Muscle of arm (tissue), 14 donors: ENCODE measurements at places on chromosomes 11 and 22. TPM values are rescaled to one million over a fixed set of nuclear protein-coding genes. Genes with fewer than 3 reads are reported as not detected.

SCGB1C1 gene
- polyA plus RNA-seq, result not detected

- DNase-seq, result no peak
These were observed 341.5 kb downstream of the CASP12 start for GRCh38 chr11:104556606-104557301.

TMA7B gene
- polyA plus RNA-seq, result not detected

DNA sequence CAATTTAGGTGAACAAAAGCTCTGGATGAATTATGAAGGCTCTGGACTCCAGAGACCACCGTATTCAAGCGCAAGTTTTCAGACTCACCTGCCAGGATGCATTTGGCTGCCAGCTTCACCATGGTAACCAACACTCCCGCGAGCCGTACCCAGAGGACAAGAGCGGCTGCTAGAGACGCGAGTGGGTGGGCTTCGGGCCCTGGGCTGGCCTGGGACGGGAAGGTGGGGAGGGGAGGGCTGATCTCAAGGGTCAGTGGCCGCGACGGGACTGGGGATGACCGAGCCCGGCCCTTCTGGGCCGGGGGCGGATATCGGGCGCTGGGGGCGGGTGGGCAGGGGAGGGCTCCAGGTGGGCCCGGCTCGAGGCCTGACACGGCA lies 344 bp downstream of the IFT27 start:
- peak; percentile 27 for DNase-seq

DNA sequence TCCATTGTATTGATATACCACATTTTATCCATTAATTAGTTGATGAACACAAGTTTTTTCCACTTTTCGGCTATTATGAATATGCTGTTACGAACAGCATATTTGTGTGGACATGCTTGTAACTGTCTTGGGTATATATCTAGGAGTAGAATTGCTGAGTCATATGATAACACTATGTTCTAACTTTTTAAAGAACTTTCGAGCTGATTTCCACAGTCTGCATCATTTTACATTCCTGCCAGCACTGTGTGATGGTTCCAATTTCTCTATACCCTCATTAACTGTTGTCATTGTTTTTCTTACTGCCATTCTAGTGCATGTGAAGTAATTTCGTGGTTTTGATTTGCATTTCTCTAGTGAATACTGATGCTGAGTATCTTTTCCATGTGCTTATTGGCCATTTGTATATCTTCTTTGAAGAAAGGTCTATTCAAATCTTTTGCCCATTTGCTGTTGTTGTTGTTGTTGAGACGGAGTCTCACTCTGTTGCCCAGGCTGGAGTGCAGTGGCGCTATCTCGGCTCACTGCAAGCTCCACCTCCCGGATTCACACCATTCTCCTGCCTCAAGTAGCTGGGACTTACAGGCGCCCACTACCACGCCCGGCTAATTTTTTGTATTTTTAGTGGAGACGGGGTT lies 7.4 kb upstream of the RCE1 start:
- DNase-seq, result no peak

DNA sequence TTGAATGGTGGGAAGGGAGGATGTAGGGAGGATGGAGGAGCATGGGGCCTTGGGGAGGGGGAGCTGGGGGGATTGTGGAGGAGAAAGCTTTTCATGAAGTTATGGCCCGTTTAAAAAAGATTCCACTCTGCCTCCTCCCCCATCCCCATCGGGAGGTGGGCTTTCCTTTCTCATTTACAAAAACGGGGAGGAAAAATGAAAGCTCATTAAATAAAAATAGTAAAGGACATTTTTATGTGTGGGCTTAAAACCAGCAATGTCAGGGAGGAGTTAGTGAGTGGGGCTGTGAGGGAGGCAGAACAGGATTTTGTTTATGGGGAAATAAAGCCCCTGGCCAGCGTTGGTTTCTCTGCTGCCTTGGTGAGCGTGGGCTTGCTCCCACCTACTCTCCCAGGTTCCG lies 83.2 kb downstream of the ZBTB16 start:
- DNase-seq, result no peak

GRCh38 chr22:41256254-41257253 lies 15.8 kb upstream of the CHADL start:
- no peak for DNase-seq

OR5P2 gene
- polyA plus RNA-seq, result not detected

- DNase-seq, result no peak
These were observed 2.6 kb downstream of the RCE1 start for GRCh38 chr11:66845876-66846212.

DNA sequence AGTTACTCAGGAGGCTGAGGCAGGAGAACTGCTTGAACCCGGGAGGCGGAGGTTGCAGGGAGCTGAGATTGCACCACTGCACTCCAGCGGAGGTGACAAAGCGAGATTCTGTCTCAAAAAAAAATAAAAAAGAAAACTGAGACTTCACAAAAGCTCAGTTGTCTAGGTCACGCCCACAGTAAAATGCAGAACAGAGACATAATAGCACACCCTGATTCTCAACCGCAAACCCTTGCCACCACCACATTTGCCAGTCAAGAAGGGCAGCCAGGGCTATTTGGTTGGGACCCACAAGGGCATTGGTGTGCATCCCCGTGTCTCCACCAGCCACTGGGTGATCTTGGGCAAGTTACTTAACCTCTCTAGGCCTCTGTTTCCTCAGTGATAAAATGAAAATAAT lies 25.4 kb downstream of the CREB3L1 start:
- no peak for DNase-seq

DNA sequence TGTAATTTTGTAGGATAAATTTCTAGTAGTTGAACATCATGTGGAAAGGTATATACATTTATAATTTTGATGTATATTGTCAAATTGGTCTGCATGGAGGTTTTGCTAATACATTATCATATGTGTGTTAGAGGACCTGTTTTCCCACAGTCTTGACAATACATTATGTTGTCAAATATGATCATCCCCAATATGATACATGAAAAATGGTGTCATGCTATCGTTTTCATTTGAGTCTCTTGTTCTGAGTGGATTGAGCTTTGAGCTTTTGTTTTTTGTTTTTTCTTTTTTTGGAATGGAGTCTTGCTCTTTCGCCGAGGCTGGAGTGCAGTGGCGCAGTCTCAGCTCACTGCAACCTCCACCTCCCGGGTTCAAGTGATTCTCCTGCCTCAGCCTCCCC lies 14.1 kb upstream of the CNTF start:
- DNase-seq, result no peak

IL18 gene
- not detected for polyA plus RNA-seq

GRCh38 chr22:43017525-43018460 lies 2.8 kb upstream of the PACSIN2 start:
- no peak for DNase-seq

- DNase-seq, result no peak
These were observed 37.2 kb upstream of the TH start for GRCh38 chr11:2208691-2209369.

MAPK1 gene
- not detected for polyA plus RNA-seq

PLA2G3 gene
- polyA plus RNA-seq, result not detected

- no peak for DNase-seq
These were observed 11.7 kb downstream of the MRTFA start for GRCh38 chr22:40624770-40625169.

NOX4 gene
- not detected for polyA plus RNA-seq

GRCh38 chr22:45101515-45102227 lies 62.1 kb upstream of the NUP50 start:
- peak; percentile 45 for DNase-seq

DNA sequence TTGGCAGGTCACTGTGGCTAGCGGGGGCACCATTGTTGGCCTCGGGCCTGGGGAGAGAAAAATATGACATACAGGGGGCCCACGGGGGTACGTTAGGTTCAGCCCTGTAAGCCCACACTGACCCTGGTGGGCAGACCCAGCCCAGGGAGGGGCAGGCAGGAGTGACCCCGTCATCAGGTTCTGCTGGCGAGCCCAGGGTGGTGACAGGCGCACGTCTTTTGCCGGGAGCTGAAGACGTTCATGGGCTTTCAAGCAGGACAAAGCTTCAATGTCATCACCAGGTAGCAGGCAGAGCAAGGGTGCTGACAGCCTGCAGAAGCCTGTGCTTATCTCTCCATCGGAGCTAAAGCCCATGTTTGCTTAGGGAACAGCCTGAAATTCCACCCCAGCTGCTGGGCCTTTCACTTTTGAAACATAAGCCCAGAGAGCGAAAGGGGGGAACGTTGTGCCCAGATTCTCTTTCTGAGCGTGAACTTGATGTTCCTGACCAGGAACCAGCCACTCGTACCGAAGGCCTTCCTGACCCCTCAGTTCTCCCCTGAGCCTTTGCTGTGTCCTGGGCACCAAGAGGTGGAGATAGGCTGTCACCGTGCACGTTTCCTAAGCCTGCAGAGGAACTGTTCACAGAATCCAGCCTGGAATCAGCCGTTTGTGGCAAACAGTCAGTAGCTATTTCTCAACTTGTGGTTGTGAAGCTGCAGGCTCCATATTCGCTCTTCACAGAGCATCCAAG lies 74.0 kb upstream of the ATXN10 start:
- no peak for DNase-seq

GRCh38 chr11:863023-863909 lies 20.6 kb downstream of the TSPAN4 start:
- DNase-seq, result no peak

- DNase-seq, result peak; percentile 15
These were observed 564 bp downstream of the THAP12 start for GRCh38 chr11:76380159-76380976.

- no peak for DNase-seq
These were observed 34.4 kb upstream of the DNAJB13 start for GRCh38 chr11:73916435-73916834.

DNA sequence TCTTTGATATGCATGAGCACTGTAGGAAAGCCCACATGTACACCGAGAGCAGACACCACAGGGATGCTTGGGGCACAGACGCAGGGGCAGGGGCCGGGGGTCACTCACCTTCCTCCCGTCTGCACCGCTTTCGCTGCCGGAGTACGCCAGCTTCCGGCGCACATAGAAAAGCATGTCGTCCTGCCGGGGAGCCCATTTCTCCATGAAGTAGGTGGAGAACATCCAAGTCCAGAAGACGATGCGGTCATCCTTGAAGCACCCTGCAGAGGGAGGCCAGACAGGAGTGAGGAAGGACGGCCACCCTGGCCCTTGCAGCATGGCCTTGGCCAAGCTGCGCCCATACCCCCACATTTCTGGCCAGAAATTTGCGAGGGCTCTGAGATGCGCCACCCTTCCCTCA lies 28.8 kb downstream of the KIAA0930 start:
- DNase-seq, result no peak

- DNase-seq, result no peak
These were observed 229.0 kb downstream of the TMEM135 start for GRCh38 chr11:87266751-87267150.

GRCh38 chr11:103870821-103871309 lies 165.6 kb upstream of the DDI1 start:
- peak; percentile 57 for DNase-seq

DNA sequence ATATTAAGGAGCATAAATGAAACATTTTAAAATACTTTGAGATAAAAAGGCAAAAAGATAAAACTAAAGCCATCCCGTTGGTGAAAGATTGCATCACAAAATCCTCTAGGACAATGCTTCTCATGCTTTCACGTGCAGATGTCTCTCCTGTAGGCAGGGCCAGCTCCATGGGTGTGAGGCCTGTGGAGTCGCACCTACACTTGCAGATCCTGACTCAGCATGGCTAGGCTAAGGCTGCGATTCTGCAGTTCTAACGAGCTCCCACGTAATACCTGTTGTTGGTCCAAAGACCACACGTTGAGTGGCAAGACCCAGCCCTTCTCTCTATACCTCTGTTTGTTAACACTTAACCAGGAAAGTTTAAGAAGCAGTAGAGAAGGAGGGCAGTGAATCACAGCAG lies 62.1 kb upstream of the CAPRIN1 start:
- DNase-seq, result no peak

DNA sequence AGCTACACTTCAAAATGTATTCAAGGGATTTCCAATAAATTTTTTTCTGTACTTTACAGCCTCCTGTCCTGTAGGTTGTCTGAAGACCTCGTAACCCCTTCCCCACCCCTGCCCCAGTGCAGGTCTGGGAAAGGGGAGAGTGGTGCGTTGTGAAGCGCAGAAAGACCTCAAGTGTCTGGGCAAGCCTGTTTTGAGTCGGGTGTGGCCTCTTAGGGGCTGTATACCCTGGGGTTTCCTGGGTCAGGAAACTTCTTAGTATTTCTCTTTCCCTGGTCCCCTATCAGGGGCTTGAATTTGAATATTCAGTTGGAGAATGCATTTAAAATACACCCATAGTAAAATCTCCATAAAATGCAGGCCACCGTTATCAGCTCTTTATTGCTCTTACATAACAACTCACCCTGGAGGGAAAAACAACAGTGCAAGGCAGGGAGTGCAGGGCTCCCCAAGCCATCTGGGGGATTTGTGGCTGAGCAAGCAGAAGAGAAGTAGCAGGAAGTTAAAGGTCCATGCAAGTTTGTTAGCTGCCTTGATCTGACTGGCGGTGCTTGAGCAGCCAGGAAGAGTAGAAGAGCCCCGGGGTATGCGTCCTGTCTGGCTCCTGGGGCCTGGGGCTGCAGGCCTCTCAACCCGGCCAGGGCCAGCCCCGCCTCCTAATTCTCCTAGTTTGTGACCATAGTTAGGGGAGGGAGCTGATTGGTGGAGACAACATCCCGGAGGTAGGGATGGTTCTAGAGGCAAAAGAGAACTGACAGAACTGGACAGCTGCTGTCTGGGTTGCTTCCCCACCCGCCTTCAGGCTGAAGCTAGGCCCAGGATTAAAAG lies 25.7 kb downstream of the ARHGAP1 start:
- DNase-seq, result peak; percentile 51

SEC14L2 gene
- 1.9 TPM for polyA plus RNA-seq

DNA sequence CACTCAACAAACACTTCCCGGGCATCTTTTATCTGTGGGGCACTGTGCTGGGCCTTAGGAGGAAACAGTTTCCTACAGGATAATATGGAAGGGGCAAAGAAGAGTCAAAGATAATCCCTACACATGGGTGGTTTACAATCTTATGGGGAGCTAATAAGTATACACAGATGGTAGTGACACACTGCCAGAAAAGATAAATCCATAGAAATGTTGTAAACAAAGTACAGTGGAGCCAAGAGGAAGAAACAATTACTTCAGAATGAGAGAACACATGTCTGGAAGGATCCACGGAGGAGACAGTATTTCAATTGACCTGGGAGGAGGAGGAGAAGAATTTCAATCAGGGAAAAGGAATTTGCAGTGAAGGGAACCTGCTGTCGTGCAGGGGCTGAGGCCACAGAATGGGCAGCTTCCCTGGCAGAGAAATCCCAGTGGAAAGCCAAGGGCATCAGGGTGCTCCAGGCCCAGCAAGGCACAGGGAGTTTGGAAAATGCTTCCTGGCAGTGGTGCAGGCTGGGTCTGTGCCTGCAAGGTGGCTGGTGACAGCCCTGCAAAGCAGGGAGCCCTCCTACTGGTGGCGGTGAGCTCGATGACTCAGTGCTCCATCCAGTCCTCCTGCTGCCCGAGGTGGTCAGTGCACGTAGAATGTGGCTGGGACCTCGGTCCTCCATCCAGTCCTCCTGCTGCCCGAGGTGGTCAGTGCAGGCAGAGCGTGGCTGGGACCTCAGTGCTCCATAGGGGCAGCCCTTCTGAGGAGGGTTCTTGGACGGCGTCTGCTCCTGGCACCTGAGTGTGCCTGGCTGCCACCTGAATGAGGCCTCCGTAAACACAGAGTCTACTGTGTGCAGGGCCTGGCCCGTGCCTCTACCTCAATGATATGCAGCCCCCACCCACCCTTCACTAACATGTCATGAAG lies 444.3 kb upstream of the B3GAT1 start:
- DNase-seq, result no peak

- DNase-seq, result no peak
These were observed 3.3 kb downstream of the BLID start for GRCh38 chr11:122112470-122113365.

NCF4 gene
- 2.5 TPM for polyA plus RNA-seq

- no peak for DNase-seq
These were observed 23.0 kb downstream of the LRRC74B start for GRCh38 chr22:21068681-21069276.
